ENCODE measurements at places on chromosomes 11 and 22.
A peak's percentile ranks its signal among the peaks of the same experiment; 100 is the strongest.

GRCh38 chr11:92866679-92867282, 102.7 kb upstream of the MTNR1B start:
- peak; percentile 31 for DNase-seq

- no peak for DNase-seq
Measured at GRCh38 chr22:35949243-35949642, 79.4 kb downstream of the RBFOX2 start.

GRCh38 chr11:64341429-64341828, 1.4 kb downstream of the CCDC88B start:
- no peak for DNase-seq

DNA sequence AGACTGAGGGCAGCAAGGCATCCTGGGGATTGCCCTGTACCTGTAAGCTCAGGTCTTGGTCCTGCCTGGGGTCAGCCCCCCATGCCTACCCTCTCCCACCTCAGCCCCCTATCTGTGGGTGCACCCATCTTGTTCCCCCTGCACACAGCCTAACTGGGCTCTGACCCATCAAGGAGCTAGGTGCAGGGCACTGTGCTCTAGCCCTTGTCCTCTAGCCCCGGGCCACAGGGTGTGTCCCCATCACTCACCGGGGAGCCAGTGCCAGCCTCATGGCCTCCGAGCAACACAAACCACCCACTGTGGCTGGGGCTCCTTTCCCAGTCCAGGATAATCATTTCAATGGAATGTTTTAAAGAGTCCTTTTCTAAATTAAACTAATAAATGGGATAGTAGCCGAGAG, 293.9 kb upstream of the PLET1 start:
- no peak for DNase-seq

- no peak for DNase-seq
Measured at GRCh38 chr11:35566181-35566580, 40.8 kb upstream of the PAMR1 start.

- peak; percentile 53 for DNase-seq
Measured at GRCh38 chr11:45603946-45604682, 61.3 kb downstream of the CHST1 start.

GRCh38 chr11:33987975-33988580, 63.5 kb upstream of the CAPRIN1 start:
- peak; percentile 75 for DNase-seq

- DNase-seq: no peak
Measured at GRCh38 chr11:132444911-132445310, 1074.5 kb downstream of the NTM start.

DNA sequence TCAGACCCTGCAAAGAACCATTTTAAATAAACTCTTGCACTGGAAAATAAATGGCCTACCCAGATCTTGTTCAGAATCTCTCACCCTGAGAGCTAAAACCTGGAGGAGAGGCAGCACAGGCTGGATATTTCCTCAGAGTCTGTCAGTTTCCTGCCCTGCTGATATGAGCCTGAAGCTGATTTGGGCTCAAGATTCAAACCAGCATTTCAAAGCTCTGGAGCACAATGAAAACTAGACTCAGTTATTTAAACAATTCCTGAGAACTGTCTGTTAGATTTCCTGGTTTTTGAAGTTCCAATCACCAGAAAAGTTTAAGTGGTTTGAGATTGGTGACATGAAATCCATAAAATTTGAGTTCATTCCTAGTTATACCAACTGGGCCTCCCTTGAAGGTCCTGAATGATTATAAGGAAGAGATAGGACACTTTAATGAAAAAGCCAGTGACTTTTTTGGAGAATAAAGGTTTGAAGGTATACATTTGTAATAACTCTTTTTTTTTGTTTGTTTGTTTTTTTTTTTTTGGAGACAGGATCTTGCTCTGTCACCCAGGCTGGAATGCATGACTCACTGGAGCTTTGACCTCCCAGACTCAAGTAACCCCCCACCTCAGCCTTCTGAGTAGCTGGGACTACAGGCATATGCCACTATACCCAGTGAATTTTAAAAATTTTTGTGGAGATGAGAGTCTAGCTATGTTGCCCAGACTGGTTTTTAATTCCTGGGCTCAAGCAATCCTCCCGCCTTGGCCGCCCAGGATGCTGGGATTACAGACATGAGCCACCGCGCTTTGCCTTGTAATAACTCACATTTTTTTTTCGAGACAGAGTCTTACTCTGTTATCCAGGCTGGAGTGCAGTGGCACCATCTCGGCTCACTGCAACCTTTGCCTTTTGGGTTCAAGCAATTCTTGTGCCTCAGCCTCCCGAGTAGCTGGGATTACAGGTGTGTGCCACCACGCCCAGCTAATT, 8.0 kb upstream of the ESAM start:
- no peak for DNase-seq

- no peak for DNase-seq
Measured at GRCh38 chr11:12664385-12664784, 9.8 kb upstream of the TEAD1 start.

DNA sequence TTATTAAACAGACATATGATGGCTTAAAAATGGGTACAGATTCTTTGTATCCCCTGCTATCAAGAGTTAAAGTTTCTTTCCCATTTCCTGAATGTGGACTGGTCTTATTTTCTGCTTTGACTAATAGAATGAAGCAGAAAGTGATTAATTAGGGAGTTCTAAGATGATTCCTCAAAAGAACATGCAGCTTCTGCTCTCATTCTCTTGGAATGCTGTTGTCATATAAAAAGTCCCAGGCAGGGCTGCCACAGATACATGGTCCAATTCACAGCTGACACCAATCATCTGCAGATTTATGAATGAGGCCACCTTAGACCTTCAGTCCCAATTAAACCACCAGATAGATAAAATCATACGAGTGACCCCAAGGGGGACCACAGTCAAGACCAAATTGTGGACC, 844.5 kb upstream of the RAG2 start:
- DNase-seq: no peak

DNA sequence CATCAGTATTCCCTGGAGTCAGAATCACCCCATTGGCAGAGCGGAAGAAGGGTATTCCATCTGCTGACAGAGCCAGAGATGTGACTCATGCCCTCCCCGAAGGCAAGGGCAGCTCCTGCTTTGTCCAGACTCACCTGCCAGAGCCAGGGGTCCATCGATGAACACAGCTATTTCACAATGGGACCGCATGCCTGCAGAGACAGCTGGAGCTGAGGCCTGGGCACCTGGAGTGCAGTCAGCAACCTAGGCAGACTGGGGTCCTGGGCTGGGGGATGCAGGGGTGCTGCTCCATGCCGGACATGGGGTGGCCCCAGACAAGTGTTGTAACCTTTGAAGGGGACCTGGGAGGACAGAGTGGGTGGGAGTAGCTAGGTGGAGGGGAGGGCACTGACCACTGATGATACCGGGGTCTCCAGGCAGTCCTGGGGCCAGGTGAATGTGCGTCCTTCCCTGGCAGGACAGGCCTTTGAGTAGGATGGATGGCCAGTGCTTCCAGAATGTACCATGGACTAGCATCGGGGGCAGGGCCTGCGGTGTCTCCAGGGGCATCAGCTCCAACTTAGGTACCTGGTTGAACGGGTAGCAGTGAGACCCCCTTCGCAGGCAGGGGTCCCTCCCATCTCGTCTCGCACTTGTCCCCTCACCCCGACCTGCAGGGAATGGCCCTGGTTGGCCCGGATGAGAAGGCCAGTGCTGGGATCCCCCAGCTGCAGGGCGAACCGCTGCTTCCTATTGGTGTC, 1.7 kb downstream of the TRPT1 start:
- DNase-seq: no peak

DNA sequence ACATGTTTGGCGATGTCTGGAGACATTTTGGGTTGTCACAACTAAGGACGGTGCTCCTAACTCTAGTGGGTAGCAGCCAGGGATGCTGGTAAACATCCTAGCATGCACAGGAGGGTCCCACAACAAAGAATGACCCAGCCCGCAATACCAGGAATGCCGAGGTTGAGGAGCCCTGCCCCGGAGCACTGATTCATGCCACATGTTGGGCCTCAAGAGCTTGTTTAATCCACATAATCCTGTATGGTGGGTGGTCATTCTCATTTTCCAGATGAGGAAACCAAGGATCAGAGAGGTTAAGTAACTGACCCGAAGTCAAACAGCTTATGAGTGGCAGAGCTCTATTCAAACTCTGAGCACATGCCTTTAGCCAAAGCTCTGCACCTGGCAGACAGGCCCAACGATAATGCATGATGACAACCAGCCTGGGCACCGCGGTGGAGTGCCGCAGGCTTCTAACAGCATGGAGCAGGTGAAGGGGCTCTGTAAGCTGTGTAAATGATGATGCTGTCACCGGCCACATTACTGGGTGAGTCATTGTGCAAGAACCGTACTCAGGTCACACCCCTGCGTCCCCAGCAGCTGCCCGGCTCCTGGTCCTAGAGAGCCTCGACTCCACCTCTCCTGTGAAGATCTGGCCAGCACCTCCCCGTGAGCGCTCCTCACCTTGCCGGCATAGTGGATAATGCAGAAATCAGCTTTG, 58.6 kb downstream of the APOL1 start:
- DNase-seq: no peak

DNA sequence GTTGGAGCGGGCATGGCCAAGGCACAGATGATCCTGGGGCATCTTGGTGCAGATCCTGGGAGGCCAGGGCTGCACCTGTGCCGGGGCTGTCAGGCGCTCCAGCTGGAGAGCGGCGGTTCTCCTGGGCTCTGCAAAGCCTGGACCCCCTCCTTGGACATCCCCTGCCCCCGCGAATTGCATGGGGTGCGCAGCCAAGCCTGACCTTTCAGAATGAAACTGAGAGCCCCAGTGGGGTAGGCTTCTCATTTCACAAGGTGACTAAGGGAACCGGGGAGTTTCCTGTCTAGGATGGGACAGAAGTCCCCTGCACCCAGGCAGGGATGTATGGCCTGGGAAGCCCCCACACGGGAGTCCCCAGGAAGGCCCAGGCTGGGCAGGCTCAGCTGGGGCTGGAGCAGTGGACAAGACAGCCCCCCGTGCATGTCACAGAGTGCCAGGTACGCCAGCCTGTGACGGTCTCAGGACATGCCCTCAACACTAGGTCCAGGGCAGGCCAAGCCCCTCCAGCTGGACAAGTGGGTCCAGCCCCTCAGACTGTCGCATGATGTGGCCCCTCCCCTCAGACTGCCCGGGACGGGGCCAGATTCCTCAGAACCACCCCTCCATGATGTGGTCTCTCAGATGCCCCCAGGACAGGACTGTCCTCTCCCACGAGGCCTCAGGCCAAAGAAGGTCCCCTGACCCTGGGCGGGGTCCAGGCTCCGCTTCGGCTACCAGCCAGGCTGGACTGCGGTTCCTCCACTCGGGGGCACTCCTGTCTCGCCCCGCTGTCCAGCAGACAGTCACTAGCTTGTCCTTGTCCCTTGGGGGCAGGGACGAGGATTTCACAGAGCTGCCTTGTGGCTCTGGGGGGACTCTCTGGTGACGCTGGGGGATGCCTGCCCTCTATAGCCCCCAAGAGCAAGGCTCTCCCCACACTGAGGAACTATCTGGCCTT, 2.3 kb downstream of the LSP1 start:
- no peak for DNase-seq

DNA sequence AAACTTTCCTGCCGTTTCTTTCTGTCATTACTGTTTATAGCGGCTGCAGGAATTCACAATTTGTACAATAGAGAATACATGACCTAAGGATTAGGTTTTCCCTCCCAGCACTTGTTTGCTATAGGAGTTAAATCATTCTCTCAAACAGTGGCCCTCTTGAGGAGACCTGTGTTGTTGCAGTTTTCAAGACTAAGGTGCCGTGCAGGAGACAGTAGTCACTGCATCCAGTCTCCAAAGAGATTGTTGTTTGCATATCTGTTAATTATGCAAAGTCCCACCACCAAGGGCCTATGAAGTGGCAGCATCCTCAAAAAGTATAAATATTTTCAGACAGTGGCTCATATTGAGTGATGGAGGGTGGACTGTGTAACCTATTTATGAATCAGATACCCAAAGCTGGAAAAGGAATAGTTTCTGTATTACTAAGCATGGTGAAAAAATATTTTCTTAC, 2.3 kb downstream of the PRSS23 start:
- DNase-seq: no peak

GRCh38 chr11:32184723-32185376, 94.0 kb downstream of the RCN1 start:
- DNase-seq: no peak

- DNase-seq: no peak
Measured at GRCh38 chr22:46968848-46969247, 206.4 kb downstream of the TBC1D22A start.

GRCh38 chr11:132531921-132532320, 1000.4 kb downstream of the OPCML start:
- no peak for DNase-seq

- no peak for DNase-seq
Measured at GRCh38 chr11:65410936-65411680, 11.5 kb upstream of the NEAT1 start.

GRCh38 chr11:69360606-69361005, 66.7 kb downstream of the MYEOV start:
- DNase-seq: no peak

- DNase-seq: no peak
Measured at GRCh38 chr22:28514321-28514821, 165.3 kb downstream of the TTC28 start.

GRCh38 chr11:95429376-95429907, 198.4 kb upstream of the SESN3 start:
- DNase-seq: no peak

DNA sequence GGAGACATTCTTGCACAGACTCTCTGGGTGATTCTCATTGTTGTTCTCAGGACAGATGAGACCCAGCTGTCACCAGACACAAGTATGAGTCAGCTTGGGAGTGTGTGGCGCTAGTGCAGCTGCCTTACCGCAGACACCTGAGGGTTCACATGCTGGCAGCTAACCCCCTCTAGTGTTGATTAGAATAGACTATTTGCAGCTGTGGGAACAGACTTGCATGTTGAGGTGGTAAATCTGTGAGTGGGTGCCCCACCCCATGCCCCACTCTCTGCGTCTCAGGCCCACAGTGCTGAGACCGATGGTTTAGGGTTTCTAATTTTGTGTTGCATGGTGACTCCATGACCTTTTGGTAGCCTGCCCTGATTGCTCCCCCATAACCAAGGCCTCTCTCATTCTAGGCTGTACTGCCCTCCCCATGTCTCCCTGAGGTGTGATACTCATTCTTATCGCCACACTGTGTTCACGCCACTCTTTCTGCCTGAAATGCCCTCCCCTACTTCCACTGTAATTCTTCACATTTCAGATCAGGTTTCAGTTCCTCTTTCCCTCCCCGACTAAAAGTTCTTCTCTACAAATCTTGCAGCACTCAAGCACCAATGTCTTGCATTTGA, 73.7 kb upstream of the KIRREL3 start:
- DNase-seq: no peak

DNA sequence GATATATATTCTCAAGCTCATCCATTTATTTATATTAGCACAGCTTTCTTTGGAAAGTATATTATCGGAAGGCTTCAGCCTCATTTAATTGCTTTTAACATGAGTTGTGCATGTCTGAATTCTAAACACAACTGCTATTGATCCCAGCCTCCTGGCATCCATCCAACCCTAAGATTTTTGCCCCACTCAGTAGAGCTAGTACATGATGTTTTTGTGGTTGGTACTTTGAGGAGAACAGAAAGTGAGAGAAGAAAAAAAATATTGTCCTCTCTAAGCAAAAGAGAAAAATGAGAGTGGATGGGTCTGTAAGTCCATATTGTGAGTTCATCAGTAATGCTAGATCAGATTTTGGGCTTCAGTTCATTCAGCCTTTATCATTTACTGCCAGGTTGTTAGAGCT, 198.7 kb downstream of the DDX10 start:
- no peak for DNase-seq

GRCh38 chr11:111598559-111598958, 3.7 kb upstream of the SIK2 start:
- DNase-seq: no peak

Data from heart right ventricle (tissue), 16 donors.